ENCODE measurements at places on chromosomes 3 and 15. TPM values are rescaled to one million over a fixed set of nuclear protein-coding genes. Genes with fewer than 3 reads are reported as not detected.

DNA sequence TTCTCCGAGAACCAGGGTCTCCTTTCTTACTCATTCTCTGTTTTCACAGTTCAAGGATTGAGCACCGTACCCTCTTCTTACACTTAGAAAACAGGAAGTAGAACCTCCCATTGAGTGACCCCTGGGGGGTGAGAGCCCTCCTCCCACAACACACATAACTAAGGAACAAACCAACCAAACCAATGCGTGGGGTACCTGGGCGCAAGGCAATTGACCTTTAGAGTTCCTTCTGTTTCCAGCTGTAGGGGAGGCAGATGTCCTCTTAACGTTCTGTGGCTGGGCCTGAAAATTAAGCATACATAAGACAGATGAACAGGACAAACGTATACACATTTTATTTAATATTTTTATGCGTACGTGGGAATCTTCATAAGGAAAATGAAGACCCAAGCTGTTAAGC is 33.5 kb upstream of the TIMP4 start:
- no peak for DNase-seq
- no peaks in the 10 kb centered on the region for H3K36me3 ChIP-seq
- no peak overlapping the region for H3K27ac ChIP-seq
- peaks cover 4% of the 10 kb centered on the region for H3K4me1 ChIP-seq
- no peak overlapping the region for H3K4me3 ChIP-seq

GRCh38 chr3:56800832-56801661 is 702 bp downstream of the ARHGEF3 start:
- H3K36me3 ChIP-seq = no peaks in the 10 kb centered on the region
- no peaks in the 10 kb centered on the region for H3K4me1 ChIP-seq
- no peaks in the 10 kb centered on the region for H3K27me3 ChIP-seq
- H3K4me3 ChIP-seq = peak overlapping the region; percentile 23
- no peak for DNase-seq

GRCh38 chr15:53573091-53573490 is 186.4 kb downstream of the WDR72 start:
- peaks cover 1% of the 10 kb centered on the region for H3K27me3 ChIP-seq
- no peak for DNase-seq
- H3K36me3 ChIP-seq = no peaks in the 10 kb centered on the region
- H3K27ac ChIP-seq = no peak overlapping the region
- no peak overlapping the region for H3K4me3 ChIP-seq
- no peaks in the 10 kb centered on the region for H3K4me1 ChIP-seq

DNA sequence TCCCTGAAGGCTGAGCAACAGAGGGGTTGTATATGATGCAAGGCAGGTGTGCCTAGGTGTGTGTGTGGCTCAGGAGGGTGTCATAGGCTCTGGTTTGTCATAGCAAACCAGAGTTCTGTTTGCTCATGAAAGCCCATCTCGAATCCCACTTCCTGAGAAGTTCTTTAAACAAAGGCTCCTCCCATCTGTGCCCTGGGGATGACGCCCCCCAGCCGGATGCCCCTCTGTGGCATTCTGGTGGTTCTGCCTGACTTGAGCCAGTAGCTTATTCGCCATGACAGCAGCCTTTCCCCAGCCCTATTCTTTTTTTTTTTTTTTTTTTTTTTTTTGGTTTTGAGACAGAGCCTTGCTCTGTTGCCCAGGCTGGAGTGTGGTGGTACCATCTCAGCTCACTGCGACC is 45.4 kb downstream of the PDIA5 start:
- no peaks in the 10 kb centered on the region for H3K4me1 ChIP-seq
- no peak for DNase-seq
- no peaks in the 10 kb centered on the region for H3K27me3 ChIP-seq
- no peak overlapping the region for H3K4me3 ChIP-seq
- H3K36me3 ChIP-seq = peaks cover 7% of the 10 kb centered on the region

The REC114 gene
- not detected for total RNA-seq

GRCh38 chr3:23950293-23950692 is 5.2 kb downstream of the NR1D2 start:
- H3K36me3 ChIP-seq = no peaks in the 10 kb centered on the region
- DNase-seq = no peak
- no peak overlapping the region for H3K27ac ChIP-seq

Measured in aorta (tissue), 5 donors.